Stimulated activated CD4-positive, alpha-beta T cell treated with anti-CD3 and anti-CD28 coated beads, Interleukin-4, amount 100 ng/mL, for 24 hours (primary cell): ENCODE measurements at places on chromosomes 16 and 17.

DNA sequence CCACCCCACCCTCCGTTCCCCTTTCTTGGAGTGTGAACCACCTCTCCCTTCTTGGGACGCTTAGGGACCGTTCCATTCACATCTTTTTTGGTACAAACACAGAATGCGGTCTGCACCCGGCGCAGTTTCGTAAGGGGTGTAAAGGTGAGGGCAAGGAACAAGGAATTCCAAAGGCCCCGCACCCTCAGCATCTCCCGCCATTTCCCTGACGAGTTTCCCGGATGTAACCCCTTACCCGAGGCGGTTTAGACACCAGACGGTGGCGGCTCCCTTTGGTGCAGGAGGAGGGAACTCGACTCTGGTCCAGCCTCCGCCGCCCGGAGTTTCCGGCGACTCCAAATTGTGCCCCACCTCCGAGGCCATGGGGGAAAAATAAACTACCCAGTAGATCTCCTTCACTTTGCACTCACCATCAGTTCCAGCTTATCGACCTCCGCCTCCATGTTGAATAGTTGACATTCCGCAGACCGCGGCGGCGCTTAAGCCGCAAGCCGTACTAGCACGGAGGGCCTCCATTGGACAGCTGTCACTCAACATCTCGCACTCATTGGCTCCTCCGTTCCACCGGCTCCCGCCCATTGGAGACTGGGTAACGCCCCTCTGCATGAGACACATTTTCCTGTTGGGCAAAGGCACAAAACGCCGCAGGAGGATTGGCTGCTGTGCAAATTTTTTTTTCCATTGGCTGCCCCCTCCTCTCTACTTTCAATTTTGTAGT lies at the start of gene SKA2:
Gene SKA2, minus strand, starts transcription at position 466 of the 718 bp plus-strand sequence. Its CDS starts 23 bp downstream, at position 443.
- peak; percentile 98 for DNase-seq

- DNase-seq: no peak
Observed at GRCh38 chr17:45129940-45130680, 2.2 kb downstream of the PLCD3 start.

- no peak for DNase-seq
Observed at GRCh38 chr17:43114151-43114552, 11.0 kb downstream of the BRCA1 start.

DNA sequence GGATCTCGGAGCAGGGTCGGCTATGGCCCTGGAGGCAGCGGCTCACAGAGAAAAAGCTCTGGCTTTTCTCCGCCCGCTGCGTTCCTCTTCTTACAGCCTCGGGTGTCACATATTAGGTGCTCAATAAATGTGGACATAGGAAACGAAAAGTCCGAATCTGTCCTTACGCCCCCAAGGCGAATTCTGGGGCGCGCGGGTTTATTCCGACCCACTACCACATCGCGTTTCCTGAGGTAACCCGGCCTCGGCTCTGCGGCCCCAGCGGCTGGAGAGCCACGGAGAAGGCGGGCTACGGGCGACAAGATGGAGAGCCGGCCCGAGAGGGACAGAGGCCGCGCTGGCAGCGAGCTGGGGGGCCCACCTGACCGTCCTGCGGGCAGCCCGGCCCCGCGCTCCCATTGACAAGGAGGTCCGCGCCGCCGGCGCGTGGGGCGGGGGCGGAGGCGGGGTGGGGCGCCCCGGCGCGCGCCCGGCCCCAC lies 573 bp upstream of the GNAO1 start:
- no peak for DNase-seq

- no peak for DNase-seq
Observed at GRCh38 chr16:51031598-51031997, 119.5 kb downstream of the SALL1 start.
